ENCODE measurements at places on chromosomes 6 and 20.

DNA sequence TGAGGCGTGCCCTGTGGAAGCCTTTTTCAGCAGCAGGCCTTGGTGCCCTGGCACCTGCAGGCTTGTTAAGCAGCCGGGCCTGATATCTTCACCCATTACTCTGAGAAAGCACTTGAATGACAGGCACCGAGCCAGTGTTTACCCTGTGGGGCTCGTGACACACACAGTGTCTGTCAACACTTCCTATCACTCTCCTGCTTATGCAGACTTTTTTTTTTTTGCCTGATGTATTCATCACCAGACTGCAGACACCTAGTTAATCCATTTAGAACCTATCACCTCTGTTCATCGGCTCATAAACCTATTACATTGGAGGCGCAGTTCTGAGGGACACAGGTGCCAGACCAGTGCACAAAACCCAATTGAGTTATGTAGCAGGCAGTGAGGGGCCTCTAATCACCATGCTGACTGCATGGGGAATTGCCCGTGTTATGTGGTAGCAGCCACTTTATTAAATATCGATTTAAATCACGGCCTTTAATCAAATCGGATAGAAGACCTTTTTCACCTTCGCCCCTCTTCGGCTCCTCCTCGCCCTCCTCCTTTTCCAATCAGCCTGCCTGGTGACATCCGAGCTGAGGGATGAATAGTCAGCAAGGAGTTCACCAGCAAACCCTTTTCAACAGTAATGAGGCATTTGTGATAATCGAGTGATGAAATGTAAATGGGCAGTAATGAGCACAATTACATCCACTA lies 962.9 kb upstream of the SLC35B3 start:
- no peak for DNase-seq

DNA sequence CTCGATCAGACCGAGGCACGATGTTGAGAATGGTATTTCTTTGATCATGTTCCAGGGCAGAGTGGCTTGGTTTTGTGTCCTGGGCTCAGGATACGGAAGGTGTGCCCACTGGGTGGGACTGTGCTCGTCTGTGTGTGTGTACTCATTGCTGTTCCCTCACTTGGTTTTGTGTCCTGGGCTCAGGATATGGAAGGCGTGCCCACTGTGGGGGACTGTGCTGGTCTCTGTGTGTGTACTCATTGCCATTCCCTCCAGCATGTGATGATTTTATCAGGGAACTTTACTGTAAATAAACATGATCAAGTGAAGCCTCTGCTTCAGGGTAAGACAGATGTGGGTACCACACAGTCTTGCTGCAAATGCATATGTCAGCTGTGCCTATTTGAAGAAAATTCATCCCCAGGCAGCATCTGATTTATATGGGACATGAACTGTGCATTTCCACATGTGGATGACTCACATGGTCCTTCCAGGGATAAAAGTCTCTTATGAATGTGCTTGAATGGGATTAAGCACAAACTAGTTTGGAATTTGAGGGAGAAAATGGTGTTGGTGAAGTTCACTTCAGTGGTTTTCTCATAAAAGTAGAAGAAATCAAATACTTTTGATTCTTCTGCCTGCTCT lies 274.3 kb downstream of the QKI start:
- DNase-seq: no peak

- DNase-seq: no peak
Observed at GRCh38 chr20:60528141-60528540, 569.9 kb downstream of the CDH26 start.

DNA sequence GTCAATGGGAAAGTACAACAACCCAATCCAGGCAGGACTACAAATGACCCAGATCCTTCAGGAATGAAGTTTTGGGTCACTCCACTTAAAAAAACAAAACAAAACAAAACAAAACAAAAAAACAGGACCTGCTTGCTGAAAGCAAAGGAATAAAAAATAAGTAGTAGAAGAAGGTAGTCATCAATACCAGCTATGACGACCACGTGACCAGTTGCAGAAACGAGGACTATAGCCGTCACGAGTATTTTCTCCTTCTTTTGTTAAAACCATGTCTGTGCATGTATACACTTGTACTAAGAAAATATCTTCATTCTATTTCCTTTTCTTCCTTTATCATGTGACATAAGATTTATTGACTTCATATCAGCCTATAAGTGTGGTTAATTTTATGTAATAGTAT lies 308.4 kb upstream of the DEFB112 start:
- no peak for DNase-seq

GRCh38 chr6:36964349-36964748 lies 9.8 kb downstream of the PI16 start:
- no peak for DNase-seq

- no peak for DNase-seq
Observed at GRCh38 chr20:32427996-32428395, 69.9 kb downstream of the ASXL1 start.

DNA sequence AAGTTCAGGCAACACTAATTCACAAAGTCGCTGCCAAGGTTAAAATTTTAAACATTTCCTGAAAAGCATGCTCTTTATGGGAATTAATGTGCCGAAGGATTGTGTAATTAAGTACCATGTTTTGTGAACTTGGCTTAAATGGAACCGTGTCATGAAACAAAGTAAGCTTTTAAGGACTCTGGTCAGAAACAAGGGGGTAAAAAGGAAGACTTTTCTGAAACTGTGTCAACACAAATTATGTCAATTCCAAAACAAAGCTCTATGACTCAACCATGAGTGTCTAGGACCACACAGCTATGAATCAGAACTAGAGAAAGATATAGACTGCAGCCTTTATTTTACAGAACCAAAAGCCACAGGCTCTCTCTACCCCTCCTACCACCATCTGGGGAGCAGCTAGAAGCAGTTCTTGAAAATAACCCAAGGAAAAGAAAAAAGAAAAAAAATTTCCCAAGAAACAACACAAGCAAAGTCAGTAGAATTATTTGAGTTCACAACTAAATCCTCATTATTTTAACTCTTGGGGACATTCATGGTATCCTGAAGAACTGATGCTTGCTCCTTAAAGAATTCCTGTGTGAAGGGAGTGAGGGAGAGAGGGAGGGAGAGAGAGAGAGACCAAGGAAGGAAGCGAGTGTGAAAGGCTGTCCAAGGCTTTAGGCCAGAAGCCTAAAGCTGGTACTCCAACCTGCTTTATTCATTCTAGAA lies 81.9 kb downstream of the ZMYND8 start:
- DNase-seq: no peak

DNA sequence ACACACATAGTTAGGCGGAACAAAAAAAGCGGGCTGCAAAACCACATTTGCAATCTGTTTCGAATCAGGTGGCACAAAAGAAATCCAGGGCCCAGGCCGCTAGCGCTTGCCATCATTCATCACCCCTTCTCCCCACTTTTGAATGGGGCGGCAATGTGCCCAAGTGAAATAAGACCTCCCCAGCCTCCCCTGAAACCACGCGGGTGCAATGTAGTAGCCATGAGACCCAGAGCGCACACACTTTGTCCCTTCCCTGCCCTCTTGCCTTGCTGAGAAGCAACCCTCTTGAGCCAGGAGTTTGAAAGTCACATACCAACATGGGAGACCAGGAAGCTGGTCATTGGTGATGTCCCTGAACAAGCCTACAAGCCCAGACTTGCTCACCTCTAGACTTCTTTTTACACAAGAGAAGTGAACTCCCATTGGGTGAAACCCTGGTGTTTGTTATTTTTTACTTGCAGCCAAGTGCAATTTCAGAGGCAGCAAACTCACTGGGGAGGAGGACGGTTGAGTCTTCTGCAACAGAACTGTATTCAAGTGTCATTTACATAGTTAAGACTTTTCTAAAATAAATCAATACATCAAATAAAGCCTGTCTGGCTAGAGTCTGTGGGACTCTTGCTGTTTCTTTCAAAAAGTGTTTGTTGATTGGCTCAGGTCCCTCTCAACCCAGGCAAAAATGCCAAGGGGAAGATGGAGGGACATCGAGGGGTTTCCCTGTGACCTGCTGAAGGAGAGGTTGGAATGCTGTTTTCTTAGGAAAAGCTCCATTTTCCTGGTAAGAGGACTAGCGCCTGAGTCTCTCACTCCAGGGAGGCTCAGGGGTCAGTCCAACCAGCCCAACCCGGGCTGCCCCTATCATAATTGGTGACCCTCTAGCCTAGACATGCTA lies 138.1 kb upstream of the PTPN1 start:
- no peak for DNase-seq

DNA sequence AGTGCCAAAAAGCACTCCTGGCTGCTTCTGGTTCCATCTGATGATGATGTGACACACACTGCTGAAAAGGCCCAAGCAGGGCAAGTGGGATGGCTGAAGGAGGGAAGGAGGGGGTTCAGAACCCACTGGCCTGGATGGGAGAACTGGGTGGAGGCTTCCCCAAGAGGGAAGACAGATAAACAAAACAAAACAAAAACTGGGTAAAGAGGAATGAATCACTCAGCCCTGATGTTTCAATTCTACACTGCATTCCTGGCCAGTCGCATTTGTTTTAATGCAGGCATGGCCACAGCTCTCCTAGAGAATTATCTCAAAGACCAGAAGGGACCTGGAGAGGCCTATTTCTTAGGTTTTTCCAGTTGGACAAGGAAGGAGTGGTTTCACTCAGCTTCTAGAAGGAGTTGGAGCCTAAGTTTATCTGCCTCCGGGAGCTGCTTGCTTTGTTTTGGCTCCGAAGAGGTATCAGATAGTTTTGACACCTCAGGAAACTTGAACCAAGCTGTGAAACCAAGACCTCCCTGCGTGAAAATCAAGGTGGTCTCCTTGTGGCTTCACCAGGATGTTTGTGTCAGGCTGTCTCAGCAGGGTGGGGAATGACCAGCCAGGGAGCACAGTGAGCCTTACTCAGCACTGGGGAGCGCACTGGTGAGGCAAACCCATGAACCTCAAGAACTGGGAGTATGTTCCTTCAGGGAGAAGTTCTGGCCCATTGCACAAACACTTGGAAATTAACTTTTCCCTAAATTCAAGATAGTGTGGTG lies 16.1 kb downstream of the TTPAL start:
- no peak for DNase-seq

- DNase-seq: no peak
Observed at GRCh38 chr6:19665613-19665909, 171.6 kb upstream of the ID4 start.

GRCh38 chr6:45327956-45328522 lies at the start of gene RUNX2:
Gene RUNX2, plus strand, starts transcription at chr6:45328330. Its CDS starts 397 bp downstream, at chr6:45328727.
- DNase-seq: no peak

DNA sequence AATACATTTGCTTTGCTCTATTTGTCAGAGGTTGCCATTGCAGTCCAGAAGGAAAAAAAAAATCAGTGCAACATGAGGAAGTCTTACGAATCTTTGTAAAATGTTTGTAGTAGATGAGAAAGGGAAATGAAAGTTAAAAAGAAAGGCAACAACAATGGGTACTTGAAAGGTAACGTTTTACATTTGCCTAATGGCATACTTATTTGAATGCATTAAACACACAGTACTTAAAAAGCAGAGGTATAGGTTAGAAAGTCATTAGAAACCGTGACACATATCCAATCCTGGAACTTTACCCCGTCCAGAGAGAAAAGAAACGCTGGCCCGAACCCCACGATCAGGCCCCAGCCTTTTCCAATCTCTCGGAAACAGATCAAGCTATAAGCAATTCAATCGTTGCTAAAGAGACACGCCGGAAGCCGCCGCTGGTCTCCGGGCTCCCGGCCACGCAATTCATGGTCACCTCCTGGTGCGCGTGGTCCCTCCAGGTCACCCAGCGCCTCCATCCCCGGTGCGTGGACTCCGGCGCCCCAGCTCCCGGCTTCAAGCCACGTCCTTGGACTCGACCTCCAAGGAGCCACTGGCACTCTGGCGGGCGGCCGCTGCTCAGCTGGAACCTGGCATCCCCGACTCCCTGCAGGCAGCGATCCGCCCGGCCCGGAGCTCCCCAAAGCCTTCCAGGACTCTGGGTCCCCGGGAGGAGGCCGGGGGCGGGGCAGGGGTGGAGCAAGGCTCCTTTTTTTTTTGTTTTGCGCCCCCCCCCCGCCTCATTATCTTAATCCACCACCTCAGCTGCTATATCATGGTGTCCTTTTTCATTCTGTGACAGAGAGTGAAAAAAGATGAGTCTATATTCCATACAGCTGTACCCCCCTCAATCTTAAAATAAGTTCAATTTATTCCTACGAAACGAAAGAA lies at the start of gene SLC18B1:
SLC18B1 (minus strand) TSS at position 687 of the 918 bp plus-strand sequence; CDS start at position 506, 181 bp downstream.
- no peak for DNase-seq

DNA sequence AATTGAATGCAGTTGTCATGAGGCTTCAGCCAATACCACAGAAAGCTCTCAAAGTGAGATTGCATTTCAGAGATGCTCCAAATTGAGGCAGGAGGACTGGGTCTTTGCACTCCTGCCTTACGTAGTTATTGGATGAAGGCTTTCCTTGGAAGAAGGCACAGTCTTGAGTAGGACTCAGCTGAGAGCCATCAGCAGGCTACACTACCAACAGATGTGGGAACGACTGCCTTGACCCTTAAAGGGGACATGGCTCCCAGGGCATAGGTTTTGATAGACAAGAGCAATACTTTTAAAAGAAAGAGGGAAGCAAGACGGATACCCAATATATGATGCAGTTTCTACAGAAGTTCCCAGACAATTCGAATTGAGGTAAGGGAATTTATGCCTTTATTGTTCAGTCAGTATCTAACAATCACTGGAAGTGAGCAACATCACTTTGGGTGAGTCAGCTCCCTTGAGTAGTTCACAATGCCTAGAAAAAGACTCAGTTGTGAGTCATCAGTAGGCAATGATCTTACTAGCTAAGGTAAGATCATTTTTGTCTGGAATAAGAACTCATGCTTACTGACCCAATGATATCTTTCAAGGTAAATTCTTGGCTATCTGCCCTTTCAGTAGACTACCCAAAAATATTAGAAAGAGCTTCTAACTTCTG lies 390.8 kb downstream of the GJA1 start:
- no peak for DNase-seq
